ENCODE measurements at places on chromosomes 16 and 17.

- DNase-seq, result no peak
Measured at GRCh38 chr16:29883987-29884386, 15.4 kb downstream of the SEZ6L2 start.

- DNase-seq, result no peak
Measured at GRCh38 chr17:49338883-49339282, 23.2 kb downstream of the ZNF652 start.

DNA sequence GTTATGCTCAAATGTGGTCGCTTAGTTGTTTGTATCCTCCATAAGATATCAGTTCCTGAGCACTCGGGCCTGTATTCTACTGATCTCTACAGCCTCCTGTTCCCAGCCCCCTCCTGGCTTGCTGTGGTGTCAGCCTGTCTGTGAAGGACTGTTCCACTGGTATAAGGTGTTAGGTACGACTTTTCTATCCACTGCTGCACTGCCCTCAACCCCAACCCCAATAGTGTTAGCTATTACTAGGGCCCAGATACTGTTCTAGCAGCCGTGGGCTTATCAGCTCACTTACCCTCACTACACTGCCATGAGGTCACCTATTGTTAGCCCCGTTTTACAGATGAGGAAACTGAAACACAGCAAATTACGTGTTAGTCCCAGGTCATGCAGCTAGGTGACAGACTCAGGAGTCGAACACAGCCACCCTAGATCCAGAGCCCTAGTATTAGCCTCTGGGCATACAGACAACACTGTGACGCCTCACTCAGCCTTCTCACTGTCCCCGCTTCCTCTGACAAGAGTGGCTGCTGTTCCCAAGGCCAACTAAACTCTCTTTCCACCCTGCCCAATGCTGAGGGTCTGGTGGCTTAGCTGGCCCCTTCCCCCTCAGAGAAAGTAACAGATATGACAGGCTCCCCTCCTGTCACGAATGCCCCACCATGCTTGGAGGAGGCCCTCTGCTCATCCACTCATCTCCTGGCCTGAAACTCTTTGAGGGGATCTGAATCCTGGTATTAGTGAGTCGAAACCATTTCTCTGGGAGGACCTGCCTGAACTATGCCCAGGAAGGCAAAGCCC, 25.6 kb upstream of the ZNF652 start:
- no peak for DNase-seq

DNA sequence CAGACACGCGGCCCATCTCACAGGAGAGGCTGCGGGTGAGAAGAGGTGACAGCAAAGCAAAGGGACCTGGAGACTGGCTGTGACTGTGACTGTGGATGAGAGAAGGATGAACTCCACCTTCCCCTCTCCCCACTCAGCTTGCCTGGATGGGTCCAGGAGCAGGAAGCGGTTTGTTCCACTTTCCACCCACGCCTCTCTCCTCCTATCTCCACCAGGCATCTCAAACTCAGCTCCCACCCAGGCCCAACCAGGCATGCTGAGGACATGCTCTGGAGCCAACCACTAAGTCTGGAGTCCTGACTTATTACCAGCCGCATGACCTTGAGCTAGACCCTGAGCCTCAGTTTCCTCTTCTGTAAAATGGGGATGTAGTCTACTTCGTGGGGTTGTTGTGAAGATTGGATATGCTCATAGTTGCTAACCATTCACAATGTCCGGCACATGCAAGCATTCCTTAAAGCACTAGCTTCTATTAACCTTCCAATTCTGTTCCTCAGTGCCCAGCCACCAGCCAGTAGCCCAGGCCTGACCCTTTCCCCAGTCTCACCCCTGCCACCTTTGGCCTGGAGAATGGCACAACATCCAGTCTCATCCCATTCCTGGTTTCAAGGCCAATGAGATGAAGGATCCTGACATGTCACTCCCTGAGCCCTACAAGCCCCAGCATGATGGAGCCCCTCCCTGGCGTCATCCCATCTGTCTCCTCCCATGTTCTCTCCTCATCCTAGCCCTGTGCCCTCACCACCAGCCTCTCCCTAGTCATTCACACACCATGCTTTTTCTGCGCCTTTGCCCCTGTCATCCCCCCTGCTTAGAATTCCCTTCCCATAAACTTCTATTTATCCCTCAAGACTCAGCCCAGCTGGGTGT, 2.3 kb downstream of the GAS2L2 start:
- DNase-seq, result no peak

Measured in fibroblast of skin of abdomen (primary cell).